ENCODE measurements at places on chromosomes 3 and 15. TPM values are rescaled to one million over a fixed set of nuclear protein-coding genes. Genes with fewer than 3 reads are reported as not detected.
A peak's percentile ranks its signal among the peaks of the same experiment; 100 is the strongest.

LYZL4 gene
- total RNA-seq = not detected

GRCh38 chr3:52041118-52041731 is 15.1 kb downstream of the DUSP7 start:
- DNase-seq = no peak
- no peak overlapping the region for H3K27ac ChIP-seq
- no peak overlapping the region for H3K4me3 ChIP-seq
- H3K27me3 ChIP-seq = no peaks in the 10 kb centered on the region
- peaks cover 19% of the 10 kb centered on the region for H3K4me1 ChIP-seq

CCDC54 gene
- not detected for total RNA-seq

- DNase-seq = no peak
- peak overlapping the region; percentile 87 for H3K4me3 ChIP-seq
- H3K27ac ChIP-seq = peak overlapping the region; percentile 92
- no peaks in the 10 kb centered on the region for H3K27me3 ChIP-seq
Measured at GRCh38 chr3:101512396-101512645, 691 bp downstream of the SENP7 start.

SCAANT1 gene
- not detected for total RNA-seq

CLCN2 gene
- 3.8 TPM for total RNA-seq

GRCh38 chr3:94069194-94069813 is 6.4 kb downstream of the NSUN3 start:
- DNase-seq = no peak
- H3K36me3 ChIP-seq = peaks cover 19% of the 10 kb centered on the region
- no peak overlapping the region for H3K27ac ChIP-seq
- H3K27me3 ChIP-seq = no peaks in the 10 kb centered on the region

DNA sequence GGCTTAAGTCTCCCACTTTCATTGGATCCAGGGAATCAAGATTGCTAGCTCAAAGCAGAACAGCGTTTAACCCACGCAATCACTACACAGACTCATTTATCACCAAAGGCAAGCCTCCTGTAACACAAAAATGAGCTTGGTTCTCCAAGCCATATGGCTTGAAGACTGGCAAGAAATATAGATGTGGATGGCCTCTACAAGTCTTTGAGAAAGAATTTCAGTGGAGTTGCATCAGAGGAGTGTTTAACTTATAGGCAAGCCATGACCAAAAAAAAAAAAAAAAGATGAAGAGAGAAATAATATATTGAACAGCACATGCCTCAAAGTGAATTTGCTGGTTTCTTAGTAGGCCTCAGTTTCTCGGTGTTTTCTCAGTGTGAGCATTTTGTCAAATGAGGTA is 27.3 kb downstream of the PDZRN3 start:
- no peak for DNase-seq
- no peaks in the 10 kb centered on the region for H3K36me3 ChIP-seq
- peaks cover 8% of the 10 kb centered on the region for H3K4me1 ChIP-seq
- H3K4me3 ChIP-seq = no peak overlapping the region
- no peaks in the 10 kb centered on the region for H3K27me3 ChIP-seq

GRCh38 chr15:93066224-93066681 is 22.8 kb downstream of the RGMA start:
- H3K4me3 ChIP-seq = no peak overlapping the region
- no peaks in the 10 kb centered on the region for H3K36me3 ChIP-seq
- peaks cover 3% of the 10 kb centered on the region for H3K27me3 ChIP-seq
- peaks cover 14% of the 10 kb centered on the region for H3K4me1 ChIP-seq
- no peak overlapping the region for H3K27ac ChIP-seq

DNA sequence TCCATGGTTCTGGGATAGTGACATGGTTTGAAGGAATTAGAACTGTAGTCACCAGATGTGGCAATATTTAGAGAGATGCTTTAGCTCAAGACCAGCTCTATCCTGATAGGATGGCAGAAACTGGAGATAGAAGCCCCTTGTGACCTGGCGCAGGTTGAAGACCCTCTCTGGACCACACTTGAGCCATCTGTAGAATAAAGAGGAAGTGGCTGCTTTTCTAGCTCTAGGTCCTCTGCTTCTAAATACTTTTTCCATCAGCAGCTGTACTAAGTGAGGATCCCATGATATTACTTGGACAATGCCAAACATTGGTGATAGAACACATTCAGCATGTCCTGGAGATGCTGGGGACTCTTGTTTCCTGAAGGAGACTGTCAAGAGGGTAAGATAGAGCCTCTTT is 172.6 kb downstream of the PDCD6IP start:
- no peak overlapping the region for H3K27ac ChIP-seq
- H3K27me3 ChIP-seq = no peaks in the 10 kb centered on the region
- DNase-seq = no peak
- no peak overlapping the region for H3K4me3 ChIP-seq

GRCh38 chr15:62212741-62213140 is 47.7 kb upstream of the C2CD4B start:
- no peaks in the 10 kb centered on the region for H3K36me3 ChIP-seq
- H3K4me1 ChIP-seq = no peaks in the 10 kb centered on the region
- no peak overlapping the region for H3K27ac ChIP-seq
- no peak overlapping the region for H3K4me3 ChIP-seq

DNA sequence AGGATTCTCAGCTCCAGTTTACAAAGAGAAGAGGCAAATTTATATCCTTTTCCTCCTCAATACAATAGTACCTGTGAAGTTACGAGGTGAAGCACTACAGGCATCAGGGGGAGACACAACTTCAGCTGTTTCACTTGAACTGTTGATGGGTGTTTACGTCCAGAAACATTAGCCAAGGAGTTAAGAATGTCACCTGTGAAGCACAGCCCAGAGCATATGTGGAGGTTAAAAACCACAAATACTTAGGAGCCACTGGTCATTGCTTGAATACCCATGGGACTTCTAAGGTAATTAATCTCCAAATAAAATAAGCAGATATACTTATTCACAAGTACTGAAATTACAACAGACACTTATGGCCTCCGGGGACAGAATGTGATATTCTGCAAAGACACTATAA is 246.5 kb downstream of the ULK4 start:
- no peaks in the 10 kb centered on the region for H3K4me1 ChIP-seq
- no peaks in the 10 kb centered on the region for H3K36me3 ChIP-seq
- no peaks in the 10 kb centered on the region for H3K27me3 ChIP-seq
- no peak overlapping the region for H3K27ac ChIP-seq
- no peak overlapping the region for H3K4me3 ChIP-seq
- DNase-seq = no peak

GRCh38 chr3:123536153-123536895 is 48.5 kb downstream of the HACD2 start:
- no peaks in the 10 kb centered on the region for H3K36me3 ChIP-seq
- H3K27ac ChIP-seq = no peak overlapping the region
- H3K4me3 ChIP-seq = no peak overlapping the region
- DNase-seq = no peak

ROPN1 gene
- total RNA-seq = not detected

SCN11A gene
- 0.14 TPM for total RNA-seq

MEGF11 gene
- 3.0 TPM for total RNA-seq

RETNLB gene
- total RNA-seq = not detected
